ENCODE measurements at places on chromosomes 4 and X.

- no peak for DNase-seq
Measured at GRCh38 chrX:34866646-34867045, 76.0 kb upstream of the FAM47B start.

GRCh38 chrX:106450405-106450804, 161.4 kb upstream of the RADX start:
- no peak for DNase-seq

GRCh38 chr4:84952004-84952403, 14.5 kb downstream of the WDFY3 start:
- no peak for DNase-seq

DNA sequence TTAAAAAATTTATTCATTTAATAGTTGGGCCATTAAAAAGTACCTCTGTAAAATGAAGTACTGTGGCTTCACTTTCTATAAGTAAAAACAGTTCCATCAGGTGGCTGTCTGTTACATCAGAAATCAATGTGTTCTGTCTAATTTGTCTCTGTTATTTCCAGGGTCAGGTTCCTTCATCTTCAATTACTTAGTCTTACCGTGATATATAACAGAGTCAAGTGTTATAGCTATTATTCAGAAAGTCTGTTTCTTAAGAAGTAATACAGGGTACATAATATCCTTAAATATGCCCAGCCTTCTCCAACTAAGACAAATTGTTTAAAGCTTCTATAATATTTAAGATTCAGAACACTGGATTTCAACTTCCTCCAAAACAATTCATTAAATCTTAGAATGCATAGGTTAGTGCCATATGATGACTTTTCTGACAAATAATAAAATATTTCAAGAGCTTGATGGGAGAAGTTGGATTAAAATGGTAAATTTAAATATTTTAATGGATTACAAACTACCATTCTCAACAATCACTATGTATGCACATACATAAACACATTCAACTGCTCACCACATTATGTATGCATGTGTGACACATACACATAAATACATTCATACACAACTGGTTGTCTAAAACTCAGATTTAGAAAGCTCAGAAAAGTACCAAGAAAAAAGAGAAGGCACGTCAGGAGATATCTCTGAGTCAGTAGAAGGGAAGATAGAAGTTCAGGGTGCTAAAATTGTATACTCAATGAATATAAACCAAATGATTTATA, 268.5 kb downstream of the PRDM5 start:
- no peak for DNase-seq

DNA sequence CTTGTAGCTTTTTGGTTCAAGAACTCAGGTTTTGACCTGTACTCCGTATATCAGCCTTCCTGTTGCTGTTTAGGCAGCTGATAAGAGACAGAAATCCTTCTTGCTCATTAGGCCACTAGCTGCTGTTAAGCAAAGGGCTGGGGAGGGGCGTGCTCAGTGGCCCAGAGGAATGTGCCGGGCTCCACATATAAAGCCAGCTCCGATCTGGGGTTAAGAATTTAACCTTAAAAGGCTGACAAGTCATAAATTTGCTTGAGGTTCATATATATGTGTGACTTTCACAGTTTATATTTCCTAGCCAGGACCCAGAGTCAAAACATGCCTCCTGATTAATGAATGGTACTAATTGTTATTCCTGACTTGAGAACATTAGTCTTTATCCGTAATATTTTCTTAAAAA, 15.3 kb downstream of the GPC3 start:
- no peak for DNase-seq

DNA sequence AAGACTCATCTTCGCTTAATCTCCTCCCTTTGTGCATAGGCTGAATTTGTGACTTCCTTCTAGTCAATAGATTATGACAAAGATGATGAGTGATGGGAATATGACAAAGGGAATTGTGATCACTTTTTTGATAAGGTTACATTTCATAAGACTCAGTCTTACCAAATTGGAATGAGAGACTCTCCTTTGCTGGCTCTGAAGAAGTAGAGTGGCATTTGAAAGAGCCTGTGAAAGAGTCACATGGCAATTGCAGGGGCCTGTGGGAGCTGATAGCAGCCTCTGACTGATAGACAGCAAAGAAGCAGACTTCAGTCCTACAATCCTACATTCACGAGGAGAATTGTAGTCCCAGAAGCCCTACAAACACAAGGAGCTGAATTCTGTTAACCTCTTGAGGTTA, 44.9 kb upstream of the ADAMTS3 start:
- DNase-seq: no peak

DNA sequence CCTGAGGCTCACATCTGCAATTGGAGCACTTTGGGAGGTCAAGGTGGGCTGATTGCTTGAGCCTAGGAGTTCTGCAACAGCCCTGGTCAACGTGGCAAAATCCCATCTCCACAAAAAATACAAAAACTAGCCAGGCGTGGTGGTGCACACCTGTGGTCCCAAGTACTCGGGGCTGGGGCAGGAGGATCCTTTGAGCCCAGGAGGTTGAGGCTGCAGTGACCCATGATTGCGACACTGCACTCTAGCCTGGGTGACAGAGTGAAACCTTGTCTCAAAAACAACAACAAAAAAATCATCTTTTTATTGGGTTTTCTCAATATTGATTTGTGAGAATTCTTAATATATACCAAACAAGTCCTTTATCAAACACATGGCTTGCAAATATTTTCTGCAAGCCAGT, 64.9 kb downstream of the ANKRD17 start:
- no peak for DNase-seq

- no peak for DNase-seq
Measured at GRCh38 chr4:163614866-163615265, 120.4 kb downstream of the TMA16 start.

DNA sequence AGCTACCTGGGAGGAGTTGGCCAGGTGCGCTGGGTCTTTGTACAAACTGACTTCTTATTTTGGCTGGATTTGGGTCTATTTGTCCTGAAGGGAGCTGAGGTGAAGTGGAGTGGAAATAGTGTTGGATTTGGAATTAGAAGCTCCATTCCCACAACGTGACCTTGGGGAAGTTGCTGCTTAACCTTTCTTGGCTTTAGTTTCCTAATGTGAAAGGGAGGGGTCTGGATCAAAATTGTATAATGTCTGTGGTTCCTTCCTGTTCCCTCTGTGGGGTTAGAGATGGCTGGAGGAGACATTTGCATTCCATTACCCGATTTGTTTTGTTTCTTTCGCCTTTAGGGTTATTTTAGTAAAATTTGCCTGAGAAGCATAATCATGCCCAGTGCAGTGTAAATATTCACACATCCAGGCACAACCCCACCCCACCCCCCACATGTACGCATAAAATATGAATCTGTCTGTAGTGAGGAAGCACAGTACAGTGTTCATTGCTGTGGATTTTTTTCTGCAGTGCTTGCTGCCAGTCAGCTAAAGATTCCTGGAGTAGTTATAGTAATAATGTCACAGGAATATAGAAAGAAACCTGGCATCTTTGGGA, 21.5 kb downstream of the JADE1 start:
- no peak for DNase-seq

- no peak for DNase-seq
Measured at GRCh38 chr4:177232473-177232872, 77.2 kb upstream of the NEIL3 start.
